ENCODE measurements at places on chromosomes 1 and 21. TPM values are rescaled to one million over a fixed set of nuclear protein-coding genes. Genes with fewer than 3 reads are reported as not detected.

FCRL1 gene
- 5.7 TPM for total RNA-seq

C4BPA gene
- 45.7 TPM for total RNA-seq

ERO1B gene
- 9.9 TPM for total RNA-seq

- DNase-seq, result no peak
Measured at GRCh38 chr1:165884690-165885304, 57.4 kb downstream of the UCK2 start.

GRCh38 chr1:19203440-19203839, 6.6 kb downstream of the UBR4 start:
- DNase-seq, result no peak

DNA sequence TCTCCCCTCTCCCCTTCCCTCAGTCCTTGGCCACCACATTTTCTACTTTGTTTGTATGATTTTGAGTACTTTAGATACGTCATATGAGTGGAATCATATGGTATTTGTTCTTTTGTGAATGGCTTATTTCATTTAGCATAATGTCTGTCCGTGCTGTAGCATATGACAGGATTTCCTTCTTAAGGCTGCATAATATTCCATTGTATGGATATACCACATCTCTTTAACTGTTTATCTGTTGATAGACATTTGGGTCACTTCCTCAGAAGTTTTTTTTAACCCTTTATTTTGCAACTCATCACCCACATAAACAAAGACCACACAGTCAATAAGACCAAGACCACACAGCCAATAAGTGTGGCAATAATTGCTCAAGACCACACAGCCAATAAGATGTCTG, 24.9 kb downstream of the FAM163A start:
- no peak for DNase-seq

DNA sequence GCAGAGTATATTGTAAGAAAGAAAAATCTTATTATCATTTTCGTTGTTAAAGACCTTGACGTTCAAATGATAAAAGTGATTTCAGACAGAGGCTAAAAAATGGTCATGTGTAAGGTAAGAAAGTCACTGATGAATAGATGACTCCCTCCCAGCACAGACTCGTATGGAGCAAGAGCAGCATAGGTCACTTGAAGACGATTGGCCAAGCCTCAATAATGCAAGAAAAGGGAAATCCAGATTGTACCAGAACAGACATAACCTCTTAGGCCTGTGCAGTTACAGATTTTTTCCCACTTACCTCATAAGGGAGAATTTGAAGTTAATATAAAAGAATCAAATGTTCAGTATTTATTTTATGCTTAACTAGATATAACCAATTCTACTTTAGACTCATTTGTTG, 16.3 kb upstream of the OLFML2B start:
- no peak for DNase-seq

DNA sequence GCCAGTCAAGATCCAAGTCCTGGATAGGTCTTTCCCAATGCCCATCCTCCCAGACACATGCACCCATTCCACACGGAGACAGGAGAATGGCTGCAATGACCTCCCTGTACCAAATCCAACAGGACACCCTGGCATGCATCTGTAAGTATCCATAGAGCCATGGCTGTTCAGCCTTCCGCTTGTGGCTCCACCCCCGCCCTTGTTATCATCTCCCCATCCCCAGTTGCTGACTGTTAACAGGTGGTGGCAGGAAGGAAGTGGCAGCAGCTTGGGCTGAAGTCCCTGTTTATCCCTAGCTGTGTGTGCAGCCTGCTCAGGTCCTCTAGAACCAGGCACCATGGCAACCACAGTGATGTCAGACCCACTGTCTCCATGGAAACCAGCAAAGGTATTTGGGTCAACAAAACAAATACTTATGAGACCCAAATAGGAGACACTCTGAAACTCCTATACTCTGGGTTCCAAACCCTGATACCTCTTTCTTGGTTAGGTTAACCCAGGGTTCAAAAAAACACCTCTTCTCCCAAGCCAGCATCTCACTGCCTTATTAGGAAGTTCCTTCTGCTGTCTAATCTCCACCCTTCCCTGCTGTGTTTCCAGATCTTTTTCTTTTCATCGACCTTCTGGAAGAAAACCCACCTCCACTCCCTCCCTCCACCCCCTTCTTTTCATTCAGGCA, 721 bp downstream of the PBXIP1 start:
- peak; percentile 83 for DNase-seq

DNA sequence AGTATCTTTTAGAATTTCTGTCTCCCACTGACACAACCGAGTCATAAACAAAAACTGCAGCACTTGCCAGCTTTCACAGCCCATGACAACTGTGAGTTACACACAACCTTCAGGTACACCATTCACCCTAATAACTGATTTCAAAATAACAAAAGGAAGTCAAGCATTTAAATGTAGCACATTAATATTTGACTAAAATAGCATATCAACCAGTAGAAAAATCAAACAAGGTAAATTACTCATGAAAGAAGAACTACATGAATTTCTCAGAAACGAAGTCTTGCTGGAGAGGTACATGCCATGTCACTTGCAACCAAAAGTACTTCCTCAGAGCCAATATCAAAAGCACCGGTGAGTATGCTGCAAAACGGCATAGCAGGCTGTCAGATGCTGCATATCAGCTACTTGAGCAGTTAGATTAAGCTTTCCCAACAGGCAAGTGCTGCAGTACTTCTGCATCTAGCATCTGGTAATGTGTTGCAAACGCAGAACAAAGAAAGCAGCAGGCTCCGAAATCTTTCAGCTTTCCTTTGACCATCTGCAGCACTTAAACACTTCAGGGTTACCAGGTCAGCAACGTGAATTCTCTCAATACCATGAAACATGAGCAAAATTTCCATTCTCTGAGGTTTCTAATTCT, 223.2 kb downstream of the SMYD3 start:
- DNase-seq, result no peak

DNA sequence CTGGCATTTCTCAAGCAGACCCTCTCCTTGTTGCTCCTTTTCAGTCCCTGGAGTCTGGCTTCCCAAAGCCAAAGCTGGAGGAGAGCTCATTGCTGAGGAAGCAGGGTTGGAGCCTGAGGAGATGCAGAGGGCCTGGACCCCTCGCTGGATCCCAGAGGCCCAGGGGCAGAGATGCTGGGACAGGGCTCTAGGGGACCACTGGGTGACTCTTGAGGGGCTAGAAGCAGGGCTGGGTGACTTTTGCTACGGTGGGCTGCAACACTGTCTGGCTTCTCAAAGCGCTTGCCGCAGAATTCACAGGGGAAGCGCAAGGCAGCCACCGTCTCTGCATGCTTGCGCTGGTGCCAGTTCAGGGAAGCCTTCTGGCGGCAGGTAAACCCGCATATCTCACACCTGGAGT, 8.8 kb downstream of the ZNF692 start:
- peak; percentile 23 for DNase-seq

- DNase-seq, result no peak
Measured at GRCh38 chr21:35882791-35883240, 177.5 kb downstream of the SETD4 start.

- no peak for DNase-seq
Measured at GRCh38 chr1:2535455-2535854, 5.4 kb upstream of the HES5 start.

DNA sequence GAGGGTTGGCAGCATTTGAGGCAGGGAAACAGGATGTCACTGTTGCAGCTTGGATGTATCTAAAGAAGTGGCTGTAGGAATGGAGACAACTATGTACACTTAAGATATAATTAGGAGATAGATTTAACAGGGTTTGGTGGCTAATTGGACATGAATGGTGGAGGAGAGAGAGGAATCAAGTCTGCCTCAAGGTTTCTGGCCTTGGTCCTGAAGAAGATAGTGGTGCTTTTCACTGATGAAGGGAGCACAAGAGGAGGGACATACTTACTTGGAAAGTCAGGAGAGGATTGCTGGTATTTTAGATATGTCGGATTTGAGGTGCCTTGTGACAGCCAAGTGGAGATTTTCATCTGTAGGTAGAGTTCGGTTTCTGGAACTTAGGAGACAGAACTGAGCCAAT, 123.9 kb downstream of the ST6GALNAC3 start:
- no peak for DNase-seq

DNA sequence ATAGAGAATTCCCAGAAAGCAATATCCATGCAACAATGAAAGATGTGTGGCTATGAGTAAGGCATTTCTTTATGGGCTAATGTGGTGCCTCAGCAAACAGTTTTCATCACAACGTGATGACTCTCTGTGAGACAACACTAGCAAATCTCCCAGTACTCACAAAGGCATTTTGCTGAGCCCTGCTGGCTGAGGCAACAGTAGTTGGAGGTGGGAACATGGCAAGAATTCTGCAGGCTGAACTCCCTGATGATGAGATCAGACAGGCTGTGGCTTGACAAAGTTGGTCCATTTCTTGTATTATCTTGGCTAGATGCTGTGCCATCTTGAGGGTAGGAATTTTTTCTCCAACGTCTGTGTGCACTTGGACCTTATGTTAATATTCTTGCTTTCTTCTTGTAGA, 24.6 kb downstream of the PROX1 start:
- DNase-seq, result no peak

- no peak for DNase-seq
Measured at GRCh38 chr21:31894457-31894856, 21.6 kb downstream of the HUNK start.
